ENCODE measurements at places on chromosomes 3 and 15. TPM values are rescaled to one million over a fixed set of nuclear protein-coding genes. Genes with fewer than 3 reads are reported as not detected.
A peak's percentile ranks its signal among the peaks of the same experiment; 100 is the strongest.

- DNase-seq, result no peak
Observed at GRCh38 chr3:145971186-145971585, 189.8 kb downstream of the PLOD2 start.

Gene PSMD6
- total RNA-seq, result 96.6 TPM

- peak; percentile 76 for DNase-seq
Observed at GRCh38 chr3:42012935-42013690, 51.2 kb upstream of the ULK4 start.

Gene CCDC54
- total RNA-seq, result not detected

Gene SLC22A14
- total RNA-seq, result 0.14 TPM

DNA sequence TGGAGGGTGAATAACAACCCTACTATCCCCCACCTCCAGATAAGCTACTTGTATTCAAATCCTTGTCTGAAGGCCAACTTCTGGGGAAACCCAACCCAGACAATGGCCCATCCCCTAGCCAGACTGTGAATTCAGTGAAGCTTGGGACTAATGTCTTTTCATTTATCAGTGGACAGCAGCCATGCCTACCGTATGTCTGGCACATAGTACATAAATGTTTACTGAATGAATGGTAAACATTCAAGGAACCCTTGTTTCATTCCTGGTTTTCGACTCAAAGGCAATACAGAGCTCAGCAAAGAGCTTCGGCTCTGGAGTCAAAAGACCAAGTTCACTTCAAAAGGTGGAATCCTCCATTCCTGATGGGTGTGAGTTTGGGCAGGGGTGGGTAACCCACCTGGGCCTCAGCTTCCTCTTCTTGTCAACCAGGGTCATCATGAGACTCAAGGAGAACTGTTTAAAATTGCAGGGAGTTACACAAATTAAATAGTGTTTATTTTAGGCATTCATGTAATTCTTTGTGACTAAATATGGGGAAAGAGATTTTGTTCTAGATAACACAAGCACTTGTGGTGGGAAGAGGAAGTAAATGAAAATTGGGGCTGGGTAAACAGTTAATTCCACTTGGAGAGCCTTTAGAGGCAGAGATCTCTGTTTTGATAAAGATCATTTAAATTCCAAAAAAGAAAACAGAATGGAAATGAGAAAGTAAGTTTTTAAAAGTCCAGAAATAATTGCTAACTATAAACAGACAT is 303.7 kb upstream of the WNT5A start:
- no peak for DNase-seq

DNA sequence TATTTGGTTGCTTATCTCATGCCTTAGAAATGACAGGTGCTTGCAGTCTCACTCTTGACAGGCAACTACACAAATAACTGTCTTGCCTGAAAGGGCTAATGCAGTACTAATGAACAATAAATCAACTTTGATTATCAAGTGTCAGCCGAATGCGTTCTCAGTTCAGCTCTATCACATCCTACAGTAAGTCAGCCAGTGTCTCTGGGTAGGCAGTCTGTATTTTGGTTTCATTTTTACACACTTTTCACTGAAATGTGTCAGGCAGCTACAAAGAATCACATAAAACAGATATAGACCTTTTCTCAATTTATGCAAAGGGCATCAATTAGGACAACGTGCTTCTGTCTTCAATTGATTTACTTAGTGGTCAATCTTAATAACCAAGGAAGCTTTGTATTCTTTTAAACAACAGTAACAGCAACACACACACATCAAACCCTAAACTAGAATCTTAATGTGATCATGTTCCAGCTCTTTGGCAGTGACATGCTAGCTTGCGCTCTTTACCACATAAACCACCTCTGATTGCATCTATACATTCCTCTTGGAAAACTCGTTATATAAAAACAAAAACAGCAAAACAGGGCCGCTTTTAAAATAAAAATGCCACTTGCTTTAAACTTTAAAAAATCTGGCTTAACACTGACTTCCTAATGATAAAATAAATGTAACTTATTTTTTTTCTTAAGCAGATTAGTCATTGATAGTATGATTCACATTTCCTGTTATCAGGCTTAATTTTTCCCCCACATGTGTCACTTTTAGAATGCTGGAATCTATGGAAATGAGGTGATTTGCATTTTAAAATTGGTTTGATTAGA is 520.4 kb downstream of the FOXP1 start:
- no peak for DNase-seq

- no peak for DNase-seq
Observed at GRCh38 chr3:122969585-122970469, 57.7 kb downstream of the SEMA5B start.

DNA sequence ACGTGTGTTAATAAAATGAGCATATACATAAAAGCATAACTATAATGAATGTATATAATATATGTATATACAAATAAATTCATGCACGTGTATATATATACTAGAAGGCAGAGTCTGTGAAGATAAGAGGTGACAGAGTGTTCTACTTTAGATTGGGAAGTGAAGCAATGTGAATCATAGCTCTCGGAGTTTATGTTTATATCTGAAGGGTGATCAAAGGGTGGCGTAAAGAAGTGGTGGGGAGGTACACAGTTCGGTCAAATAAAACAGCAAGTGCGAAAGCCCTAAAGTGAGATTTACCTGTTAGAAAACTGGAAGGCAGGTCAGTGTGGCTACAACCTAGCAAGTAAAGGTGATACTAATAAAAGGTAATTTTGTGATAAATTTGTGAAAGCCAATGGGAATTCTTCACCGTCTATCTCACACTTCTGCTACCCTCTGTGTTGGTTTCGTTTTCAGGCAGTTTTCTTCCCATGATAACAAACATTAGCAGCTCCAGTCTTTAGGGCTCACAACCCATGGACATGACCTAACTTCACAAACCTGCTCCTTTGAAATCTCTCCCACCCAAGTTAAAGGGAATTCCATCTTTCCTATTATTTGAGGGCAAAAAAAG is 46.7 kb upstream of the BCHE start:
- no peak for DNase-seq

DNA sequence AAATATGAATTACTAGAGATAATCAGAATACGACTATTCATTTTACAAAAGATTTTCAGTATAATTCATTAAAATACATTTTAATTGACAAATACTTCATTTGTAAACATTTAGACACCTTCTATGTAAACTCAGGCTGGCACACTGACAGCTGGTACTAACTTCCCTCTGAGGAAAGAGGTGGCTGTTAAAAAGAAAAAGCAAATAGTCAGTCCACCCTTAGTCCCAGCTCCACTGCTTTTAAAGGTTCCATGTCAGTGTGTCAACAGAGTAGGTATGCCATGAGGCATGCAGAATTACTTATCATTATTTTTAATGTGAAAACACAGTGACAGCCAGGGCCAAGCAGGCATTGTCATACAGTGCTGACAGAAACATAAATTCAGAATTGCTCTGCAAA is 16.1 kb downstream of the TM6SF1 start:
- no peak for DNase-seq

DNA sequence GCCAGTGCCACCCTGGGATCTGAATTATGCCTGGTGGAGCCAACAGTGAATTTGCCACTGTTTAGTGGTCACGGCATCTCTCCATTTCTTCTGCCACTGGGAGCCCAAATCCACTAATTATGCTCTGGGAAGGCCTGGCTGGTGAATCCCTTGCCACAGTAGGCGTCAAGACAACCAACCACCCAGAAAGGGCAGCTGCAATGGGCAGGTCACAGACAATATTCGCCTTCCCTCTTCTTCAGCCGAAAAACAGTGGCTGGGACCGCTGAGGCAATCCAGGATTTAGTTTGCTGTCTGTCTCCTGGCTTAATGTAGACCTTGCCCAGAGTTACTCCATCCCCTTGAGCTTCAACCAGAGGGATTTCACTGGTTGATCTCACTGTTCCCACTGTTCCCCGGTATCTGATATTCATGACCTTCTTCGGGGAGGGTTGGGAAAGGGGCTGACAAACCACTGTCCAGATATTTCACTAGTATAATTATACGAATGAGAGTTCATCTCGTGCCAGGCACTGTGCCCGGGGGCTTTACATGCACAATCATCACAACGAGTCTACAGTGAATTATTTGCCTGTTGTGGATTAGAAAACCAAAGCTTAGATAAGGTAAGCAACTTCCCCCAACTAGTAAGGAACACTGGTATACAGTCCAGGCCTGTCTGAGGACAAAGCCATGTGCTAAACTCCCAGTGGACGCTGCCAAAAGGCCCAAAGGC is 49.9 kb upstream of the RAB6B start:
- DNase-seq, result peak; percentile 3

GRCh38 chr3:131917006-131917405 is 117.8 kb downstream of the CPNE4 start:
- no peak for DNase-seq

- no peak for DNase-seq
Observed at GRCh38 chr15:64975390-64975789, 14.3 kb downstream of the SPG21 start.

Gene RETNLB
- not detected for total RNA-seq

DNA sequence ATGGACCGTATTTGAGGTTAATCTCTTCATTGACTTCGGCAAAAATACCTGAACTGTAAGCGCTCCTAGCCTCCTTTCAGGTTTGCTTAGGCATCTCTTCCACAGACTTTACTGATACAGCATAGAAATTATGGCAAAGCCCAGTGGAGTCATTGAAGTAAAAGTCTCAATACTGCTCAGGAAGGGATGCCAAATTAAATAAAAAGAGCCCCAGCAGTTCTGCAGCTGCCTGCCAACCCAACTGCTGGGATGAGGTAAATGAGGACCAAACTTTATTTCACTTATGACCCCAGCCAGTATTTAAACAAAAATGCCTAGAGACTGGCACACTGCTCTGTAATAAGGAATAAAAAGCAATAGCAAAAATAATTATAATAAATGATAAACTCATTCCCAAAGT is 65.4 kb downstream of the IQCH start:
- DNase-seq, result no peak

DNA sequence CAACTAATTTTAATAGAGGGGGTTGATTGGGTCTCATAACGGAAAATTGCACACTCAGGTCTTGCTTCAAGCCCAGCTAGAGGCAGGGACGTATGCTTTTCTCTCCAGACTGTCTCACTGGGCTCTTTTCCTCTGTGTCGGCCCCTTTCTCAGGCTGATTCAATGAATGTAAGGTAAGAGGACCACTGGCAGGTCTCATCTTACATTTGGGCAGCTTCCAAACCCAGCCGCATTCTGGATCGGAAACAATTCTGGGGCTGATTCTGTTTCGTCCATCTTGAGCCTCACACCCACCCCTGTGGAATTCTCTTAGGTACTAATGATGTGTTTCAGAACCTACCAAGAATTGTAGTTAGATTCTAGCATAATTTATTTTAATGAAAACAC is 40.7 kb downstream of the TMEM212 start:
- DNase-seq, result no peak

DNA sequence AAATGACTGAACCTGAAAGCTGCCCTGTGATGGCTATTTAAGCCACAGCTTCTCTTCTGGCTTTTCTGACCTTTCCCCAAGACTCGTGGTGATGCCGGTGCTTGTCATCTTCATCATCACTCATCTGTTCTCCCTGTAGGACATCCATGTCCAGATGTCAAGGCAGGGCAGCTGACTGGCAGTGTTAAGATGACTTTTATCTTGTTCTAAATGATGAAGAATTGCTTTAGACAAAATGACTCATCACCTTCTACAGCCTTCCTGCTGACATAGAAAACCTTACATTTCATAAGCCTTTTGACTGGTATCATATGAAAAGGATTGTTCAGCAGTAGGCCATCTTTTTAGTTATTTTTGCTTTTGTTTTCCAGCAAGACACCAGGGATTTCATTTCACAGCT is 67.0 kb upstream of the GPR149 start:
- no peak for DNase-seq

Gene DZIP1L
- 1.6 TPM for total RNA-seq

DNA sequence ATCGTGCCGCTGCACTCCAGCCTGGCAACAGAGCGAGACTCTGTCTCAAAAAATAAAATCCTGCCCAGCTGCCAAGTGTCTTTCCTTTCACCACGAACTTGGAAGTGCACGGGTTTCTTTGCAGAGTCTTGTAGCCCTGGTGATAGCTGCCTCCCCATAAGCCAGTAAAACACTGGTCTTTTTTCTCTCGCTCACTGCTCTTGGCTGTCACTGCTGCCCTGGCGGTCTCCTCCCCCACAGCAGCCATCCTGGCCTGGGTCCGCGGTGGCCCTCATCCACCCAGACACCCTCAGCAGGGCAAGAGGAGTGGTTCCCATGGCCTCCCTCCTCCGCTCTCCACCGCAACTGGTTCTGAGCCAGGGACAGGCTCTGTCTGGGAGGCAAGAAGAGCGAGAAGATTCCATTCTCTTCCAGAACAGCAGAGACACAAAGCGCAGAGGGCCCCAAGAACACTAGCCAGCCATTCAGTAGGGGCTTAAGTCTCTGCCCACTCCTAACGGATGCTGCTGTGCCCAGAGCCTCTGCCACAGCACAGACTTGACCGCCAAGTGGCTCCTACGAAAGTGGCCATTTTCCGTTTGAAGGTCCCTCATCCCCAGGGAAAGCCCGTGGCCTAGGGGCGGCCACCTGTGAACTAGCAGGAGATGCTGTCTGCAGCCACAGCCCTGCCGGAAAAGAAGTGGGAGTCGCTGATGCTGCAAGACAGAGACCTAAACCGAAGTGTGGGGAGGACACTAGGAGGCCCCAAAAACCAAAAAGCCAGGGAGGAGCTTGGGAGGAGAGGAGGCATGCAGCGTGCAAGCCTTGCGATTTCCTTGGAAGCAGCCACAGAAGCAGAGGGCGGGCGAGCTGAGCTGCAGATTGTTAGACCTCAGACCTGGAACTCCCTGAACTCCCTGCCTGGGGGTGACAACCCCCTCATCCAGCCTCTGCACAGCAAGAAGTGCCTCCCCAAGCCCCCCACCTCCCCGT is 44.1 kb downstream of the KLHL25 start:
- DNase-seq, result no peak
